ENCODE measurements at places on chromosomes 12 and 14.

DNA sequence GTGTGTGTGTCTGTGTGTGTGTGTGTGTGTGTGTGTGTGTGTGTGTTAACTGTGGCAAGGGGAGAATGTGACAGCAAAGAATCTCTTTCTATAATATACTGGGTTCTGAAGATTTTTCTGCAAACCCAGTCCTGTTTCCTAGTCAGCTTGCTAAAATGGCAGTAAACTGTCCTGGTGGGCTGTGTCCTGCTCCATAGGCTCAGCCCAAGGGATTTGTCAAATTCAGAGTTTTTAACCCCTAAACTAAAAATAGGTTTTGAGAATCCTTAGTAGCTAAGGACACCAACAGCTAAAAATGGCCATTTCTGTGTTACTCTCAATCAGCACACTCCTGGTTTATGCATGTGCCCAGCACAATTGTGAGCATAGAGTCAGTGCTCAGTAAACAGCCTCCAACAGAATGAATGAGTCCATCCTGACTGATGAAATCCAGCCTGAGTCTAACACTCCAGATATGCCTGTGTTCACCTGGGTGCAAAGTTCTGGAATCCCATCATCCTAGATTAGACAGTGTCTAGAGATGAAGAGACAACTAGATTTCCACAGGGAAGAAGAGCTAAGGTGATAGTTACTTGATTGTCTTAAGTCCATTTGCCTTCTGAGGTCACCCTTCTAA is 192.6 kb downstream of the TTC6 start:
- no peak for DNase-seq

- DNase-seq, result no peak
These were observed 328.7 kb downstream of the DPF3 start for GRCh38 chr14:72565149-72565559.

GRCh38 chr12:77025782-77026314 is 39.5 kb downstream of the E2F7 start:
- DNase-seq, result no peak

DNA sequence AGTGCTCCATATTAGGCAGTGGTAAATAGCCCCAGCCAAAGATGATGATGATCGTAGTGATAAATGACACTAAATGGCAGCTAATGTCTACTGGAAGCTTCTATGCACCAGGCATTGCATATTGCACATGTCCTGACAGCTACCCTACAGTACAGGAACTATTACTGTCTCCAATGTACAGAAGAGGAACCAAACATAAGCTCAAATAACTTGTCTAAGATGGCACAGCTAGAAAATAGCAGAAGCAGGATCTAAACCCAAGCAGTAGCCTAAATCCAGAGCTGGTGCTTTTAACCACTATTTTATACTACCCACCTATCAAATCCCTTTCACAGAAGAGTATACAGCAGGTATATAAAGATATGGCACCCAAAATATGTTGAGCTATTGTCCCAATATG is 28.9 kb downstream of the ESR2 start:
- DNase-seq, result no peak

- DNase-seq, result no peak
These were observed 39.1 kb upstream of the DDHD1 start for GRCh38 chr14:53192052-53192760.

DNA sequence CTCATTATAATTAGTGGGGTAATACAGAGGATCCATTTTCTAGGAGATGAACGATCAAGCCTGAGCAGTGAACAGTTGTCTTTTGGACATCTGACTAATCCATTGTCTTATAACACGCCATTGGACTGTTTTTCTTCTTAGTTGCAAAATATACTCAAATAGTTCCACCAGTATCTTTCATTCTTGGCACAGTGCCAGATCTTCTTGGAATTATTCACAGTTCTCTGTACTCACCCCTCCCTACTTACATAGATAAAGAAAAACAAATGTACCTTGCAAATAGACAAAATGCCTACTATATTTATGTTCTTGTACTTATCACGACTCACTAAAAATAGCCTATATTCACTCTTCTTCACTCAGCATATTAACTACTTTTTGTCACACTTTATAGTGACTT is 3.8 kb downstream of the CBLN3 start:
- DNase-seq, result peak; percentile 23

DNA sequence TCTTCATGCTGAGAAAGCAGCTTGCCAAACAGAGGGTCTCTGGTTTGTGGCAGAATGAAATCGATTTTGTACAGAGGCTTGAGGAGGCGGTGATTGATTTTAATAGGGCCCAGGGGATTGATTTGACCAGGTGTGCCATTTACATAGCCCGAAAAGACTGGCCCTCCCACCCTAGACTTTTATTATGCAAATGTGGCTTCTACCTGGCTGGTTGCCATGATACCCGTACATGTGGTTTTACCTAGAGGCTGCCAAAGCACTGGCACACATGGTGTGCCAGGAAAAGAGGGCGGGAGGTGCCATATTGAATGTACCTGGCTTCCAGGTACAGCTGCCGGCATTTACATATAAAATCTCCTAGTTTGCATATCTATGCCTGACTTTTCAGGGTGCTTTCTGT is 18.0 kb upstream of the GUCY2C start:
- DNase-seq, result no peak

DNA sequence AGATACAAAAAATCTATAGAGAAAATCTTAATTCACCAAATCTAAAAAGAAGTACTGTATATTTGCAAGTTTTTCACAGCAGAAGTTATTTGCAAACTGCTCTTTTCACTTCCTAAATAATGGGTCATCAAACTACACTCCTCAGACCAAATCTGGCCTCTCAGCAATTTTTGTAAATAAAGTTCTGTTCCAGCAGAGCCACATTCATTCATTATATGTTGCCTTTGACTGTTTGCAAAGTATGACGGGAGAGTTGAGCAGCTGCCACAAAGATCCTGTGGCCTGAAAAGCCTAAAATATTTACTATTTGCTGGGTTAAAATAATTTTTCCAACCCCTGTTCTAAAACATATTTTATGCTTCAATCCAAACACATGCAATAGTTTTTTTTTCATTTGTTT is 1222.3 kb upstream of the SEL1L start:
- no peak for DNase-seq

- DNase-seq, result no peak
These were observed 50.2 kb downstream of the C14orf132 start for GRCh38 chr14:96089401-96089800.

DNA sequence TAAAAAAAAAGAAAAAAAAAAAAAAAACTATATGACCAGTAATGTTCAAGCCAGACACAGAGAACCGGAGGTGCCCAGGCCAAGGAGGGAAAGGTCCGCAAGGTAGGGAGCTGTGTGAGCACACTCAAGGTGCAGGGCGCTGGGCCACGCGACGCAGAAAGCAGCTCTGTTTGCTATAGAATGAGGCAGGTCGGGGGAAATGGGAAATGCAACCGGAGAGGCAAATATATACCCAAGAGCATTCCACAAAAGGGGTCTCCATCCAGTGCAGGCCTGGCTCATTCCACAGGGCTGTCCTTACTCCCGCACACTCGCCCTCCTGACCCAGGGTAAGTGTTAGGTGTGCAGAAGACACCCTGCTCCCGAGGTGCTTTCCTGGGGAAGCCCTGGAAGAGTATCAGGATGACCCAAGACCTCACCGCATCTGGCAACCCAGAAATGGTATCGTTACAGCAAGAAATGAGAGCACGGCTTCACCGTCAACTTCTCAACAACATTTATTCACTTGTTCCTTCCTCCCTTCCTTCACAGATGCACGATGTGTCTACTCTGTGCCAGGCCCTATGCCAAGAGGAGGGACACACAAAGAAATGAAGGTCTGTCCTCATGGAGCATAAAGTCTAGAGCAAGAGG is 86.4 kb downstream of the BCL11B start:
- DNase-seq, result no peak

- DNase-seq, result peak; percentile 62
These were observed 236.6 kb downstream of the SEC23A start for GRCh38 chr14:38866461-38866860.

DNA sequence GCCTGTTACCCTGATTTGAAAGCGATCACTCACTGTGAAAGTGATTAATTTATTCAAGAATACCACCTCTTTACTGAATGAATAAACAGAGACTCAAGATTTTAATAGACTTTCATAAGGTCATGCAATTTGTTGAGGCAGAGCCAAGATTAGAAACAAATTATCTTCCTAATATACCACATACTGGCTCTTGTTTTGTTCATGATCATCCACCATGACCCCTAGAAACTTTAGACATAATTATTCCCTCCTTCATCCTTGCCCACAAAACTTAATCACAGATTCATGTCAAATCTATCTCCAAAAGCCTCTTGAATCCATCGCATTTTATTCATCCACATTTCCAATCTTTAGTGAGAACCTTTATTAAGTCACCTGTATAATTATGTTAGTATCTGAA is 152.3 kb downstream of the ATXN7L3B start:
- DNase-seq, result no peak

- DNase-seq, result no peak
These were observed 39.7 kb upstream of the BDKRB2 start for GRCh38 chr14:96164861-96165490.

GRCh38 chr12:94790370-94790769 is 140.0 kb upstream of the TMCC3 start:
- no peak for DNase-seq

GRCh38 chr14:47438650-47439140 is 236.7 kb downstream of the MDGA2 start:
- DNase-seq, result no peak

DNA sequence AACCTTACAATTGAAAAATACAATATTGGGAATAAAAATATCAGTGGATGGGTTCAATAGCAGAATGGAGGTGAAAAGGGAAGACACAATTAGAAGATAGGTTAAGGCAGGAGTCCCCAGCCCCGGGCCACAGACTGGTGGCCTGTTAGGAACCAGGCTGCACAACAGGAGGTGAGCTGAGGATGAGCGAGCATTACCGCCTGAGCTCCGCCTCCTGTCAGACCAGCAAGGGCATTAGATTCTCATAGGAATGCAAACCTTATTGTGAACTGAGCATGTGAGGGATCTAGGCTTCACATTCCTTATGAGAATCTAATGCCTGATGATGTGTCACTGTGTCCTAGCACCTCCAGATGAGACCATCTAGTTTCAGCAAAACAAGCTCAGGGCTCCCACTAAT is 27.3 kb upstream of the ST8SIA1 start:
- DNase-seq, result no peak

DNA sequence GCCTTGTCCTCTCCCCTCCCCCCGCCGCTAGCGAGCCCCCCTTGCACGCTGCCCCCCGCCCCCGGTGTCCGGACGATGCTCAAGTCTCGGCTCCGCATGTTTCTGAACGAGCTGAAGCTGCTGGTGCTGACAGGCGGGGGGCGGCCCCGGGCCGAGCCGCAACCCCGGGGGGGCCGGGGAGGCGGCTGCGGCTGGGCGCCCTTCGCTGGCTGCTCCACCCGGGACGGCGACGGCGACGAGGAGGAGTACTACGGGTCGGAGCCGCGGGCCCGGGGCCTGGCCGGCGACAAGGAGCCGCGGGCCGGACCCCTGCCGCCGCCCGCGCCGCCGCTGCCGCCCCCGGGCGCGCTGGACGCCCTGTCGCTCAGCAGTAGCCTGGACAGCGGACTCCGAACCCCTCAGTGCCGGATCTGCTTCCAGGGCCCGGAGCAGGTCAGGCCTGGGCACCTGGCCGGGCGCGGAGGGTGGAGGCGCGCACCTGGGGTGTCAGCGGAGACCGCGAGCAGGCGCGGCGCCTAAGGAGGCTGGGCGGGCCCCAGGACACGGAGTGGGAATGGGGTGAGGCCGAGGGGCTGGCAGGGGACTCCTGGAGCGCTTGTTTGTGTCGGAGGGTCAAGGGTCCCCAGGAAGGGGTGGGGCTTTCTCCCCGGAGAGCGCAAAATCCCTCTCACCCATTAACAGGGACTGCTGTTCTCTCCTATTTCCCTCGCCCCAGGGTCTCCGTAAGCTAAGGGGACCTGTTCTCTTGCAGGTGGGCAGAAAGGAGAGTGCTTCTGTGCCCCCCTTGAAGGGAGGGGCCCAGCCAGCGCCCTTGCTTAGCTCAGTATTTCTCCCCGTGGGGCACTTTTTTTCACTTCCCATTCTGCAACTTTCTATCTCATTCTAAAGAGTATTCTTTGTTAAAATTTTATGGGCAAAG is 810 bp downstream of the MARCHF9 start:
- peak; percentile 39 for DNase-seq
